ENCODE measurements at places on chromosomes 1 and 21.

GRCh38 chr1:38152351-38153065 lies 105.9 kb upstream of the POU3F1 start:
- peak; percentile 50 for DNase-seq

DNA sequence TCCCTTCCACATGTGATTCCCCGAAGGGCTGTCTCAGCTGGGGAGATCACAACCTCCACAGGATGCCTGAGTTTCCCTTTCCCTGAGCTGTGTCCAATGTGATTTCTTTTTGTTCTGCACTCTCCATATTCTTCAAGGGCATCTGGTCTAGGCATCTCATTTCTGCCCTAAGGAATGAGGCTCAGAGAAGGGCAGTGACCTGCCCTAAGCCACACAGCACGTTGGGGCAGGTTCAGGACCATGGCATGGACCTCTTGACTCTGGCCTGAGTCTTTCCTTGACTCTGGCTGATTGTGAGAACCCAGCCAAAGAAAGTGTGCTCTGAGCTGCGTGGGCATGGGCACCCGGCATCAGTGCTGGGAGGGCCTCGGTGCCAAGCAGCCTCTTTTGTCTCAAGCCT lies 590.3 kb downstream of the PTPRU start:
- DNase-seq: no peak

DNA sequence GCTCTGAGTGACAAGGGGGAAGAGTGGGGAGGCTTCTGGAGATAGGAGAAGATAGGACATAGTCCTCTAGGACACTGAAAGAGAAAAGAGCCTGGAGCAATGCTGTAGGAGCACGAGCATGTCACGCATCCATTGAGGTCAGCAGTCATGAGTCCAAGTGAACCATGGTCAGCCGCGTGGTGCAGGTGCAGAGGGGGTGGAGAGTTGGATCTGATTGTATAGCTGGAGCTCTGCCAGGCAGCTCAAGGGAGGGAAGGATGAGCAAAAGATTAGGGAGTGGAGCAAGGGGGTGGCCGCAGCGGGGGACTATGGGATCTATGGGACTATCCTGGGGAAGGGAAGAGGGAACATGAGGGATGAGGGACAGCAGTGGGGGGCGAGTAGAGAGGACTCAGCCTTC lies 14.0 kb downstream of the PADI1 start:
- no peak for DNase-seq

DNA sequence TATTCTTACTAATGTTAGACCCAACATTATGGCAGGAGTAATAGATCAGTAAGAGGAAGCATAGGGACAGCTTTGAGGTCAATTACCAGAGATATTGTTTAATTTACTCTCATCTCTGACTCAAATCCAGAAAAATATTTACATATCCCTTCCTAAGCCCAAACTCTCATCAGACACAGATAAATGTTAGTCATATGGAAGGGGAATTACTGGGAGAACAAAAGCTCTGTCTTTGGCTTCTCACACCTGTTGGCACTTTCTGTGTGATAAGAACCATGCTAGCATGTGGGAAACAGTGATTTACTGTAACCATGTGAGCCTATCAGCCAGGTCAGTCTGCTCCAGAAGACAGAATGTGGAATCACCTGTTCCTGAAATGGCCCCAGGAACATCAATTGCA lies 72.4 kb downstream of the DUSP10 start:
- DNase-seq: no peak

GRCh38 chr1:31502926-31503511 lies 73.3 kb upstream of the TINAGL1 start:
- DNase-seq: no peak

All from LNCaP clone FGC (cell line).